ENCODE measurements at places on chromosomes 4 and X.

GRCh38 chr4:53061091-53061850, 199.2 kb downstream of the RASL11B start:
- no peak for DNase-seq

DNA sequence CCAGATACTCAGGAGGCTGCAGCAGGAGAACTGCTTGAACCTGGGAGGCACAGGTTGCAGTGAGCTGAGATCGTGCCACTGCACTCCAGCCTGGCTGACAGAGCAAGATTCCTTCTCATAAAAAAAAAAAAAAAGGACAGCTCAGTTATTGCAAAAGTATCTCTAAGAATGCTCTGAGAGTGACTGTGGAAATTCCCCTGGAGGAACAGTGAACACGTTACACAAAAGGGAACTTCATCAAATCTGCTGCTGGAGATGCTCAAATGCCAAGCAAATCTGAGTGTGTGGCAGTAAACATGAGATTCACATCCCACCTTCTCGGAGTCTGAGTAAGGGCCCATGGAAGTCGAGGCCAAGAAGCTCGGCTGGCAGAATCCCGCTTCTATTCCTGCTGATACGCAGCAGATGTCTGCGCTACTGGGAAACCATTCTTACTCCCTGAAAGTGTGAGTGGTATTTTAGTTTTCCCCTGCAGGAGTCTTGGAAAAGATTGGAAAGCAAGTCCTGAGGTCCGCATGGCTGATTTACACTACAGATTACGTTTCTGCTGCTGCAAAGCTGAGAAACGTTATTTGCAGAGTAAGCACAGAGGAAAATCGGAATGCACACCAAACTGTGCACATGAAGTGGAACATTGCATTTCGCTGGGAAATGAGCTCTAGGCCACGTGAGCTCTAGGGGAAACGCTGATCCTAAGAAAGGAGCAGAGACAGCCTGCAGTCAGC, 162.9 kb downstream of the NSUN7 start:
- DNase-seq = no peak

GRCh38 chr4:159328766-159329165, 225.9 kb downstream of the RAPGEF2 start:
- DNase-seq = no peak

- DNase-seq = no peak
These were observed 8.7 kb upstream of the HPGDS start for GRCh38 chr4:94351319-94351718.

GRCh38 chr4:137946453-137947174, 295.5 kb downstream of the SLC7A11 start:
- DNase-seq = no peak

DNA sequence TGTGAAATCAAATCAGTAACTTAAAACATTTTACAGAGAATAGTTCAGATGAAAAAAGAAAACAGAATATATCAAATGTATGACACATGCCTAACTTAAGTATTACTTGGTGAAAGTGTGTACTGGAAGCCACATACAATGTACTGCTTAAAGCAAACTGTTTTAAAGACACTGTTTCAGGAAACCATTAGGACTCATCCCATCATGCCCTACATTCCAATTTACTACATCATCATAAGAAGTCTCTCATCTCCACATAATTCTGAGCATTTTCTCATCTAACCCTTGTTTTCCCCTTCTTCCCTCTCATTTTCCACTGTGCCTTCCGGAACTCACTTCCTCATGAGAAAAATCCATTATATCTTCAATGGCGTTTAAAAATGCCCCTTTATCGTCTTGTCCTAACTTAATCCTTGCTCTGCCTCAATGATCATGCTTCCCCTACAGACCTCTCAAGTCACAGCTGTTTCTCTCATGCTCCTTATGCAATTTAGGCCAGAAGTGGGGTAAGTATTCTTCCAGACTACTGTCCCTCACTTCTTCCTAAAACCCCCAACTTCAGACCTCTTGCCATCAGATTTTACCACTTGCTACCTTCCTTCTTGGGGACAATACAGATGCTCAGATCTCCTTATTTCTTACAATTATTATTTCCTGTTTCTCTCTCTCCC, 26.8 kb upstream of the FGF5 start:
- DNase-seq = no peak

DNA sequence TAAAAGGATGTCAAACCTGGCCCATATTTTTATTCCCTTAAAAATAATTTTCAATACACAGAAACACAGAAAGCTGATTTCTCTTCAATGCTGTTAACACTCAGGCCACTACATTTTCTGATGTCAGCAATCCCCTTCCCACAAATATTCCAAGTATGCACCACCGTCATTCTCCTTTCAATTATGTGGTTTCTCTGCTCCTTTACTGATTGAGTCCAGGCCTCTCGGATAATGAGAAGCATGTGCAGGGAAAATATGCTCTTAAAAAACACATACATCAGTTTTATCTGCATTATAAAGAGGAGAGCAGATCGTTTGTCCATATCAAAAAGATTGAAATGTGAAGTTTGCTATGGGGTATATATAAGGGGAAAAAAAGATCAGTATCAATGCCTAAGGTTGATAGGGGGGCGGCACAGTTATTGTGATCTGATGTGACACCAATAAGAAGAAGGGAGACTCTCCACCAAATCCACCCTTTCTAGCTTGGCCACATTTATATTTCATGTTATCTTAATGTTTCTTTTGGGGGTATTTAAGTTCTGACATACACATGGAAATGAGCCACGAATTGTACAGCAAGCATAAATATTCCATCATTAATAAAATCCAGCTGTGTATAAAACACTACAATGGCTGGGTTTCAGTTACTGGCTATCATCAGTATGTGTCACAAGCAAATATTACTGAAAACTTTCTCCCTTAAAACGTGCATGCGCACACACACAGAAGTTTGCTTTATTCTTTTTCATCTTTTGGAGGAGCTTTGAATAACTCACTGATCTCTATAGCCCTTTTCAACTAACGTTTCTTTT, 6.4 kb downstream of the AMOT start:
- no peak for DNase-seq

DNA sequence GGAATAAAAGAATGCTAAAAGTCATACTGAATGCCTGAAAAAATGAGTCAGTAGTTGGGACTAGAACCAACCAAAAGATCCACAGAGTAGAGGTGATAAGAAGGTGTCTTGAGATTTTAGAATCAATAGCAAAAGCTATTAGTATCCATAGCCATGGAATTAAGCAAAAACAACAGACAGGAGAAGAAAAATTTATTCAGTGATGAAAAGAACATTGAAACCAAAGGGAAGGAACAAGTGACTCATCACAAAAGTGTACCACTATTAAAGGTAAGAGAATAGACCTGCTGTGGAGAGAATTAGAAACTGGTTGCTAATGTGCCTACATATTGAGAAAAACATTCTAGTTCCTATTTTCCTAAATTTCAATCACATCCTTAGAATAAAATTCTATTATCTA, 182.0 kb upstream of the NEIL3 start:
- no peak for DNase-seq

- no peak for DNase-seq
These were observed 79.9 kb upstream of the MAP3K15 start for GRCh38 chrX:19595043-19595677.

GRCh38 chr4:137961051-137961438, 281.1 kb downstream of the SLC7A11 start:
- no peak for DNase-seq

DNA sequence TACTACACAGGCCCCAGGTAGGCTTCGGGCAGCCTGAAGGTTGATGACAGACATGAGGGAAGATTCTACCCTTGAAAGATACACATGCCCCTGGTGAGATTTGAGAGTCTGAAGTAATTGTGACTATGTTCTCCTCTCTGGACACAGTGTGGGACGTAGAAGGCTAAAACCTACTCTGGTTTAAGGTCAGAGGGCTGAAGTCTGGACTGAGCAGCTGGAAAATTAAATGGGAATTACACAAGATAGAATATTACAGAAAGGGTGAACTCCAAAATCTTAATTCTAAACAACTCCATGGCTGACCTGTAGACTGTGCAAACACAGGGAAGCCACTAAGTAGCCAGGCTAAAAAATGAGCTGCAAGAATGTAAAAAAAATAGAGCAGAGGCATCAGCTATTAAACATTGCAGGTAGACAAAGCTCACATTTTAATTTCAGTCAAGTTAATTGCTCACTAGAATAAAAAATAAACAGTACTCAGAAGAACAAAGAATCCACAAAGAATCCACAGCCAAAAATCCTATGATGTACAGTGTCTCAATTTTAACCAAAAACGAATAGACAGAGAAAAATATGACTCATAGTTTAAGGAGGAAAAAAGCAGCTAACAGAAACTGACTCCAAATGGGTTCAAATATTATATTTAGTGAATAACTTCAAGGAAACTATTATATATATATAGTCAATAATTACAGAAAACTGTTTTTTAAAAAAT, 170.4 kb downstream of the PCDH18 start:
- no peak for DNase-seq

- DNase-seq = no peak
These were observed 8.8 kb upstream of the LRRC66 start for GRCh38 chr4:52028970-52029369.

- no peak for DNase-seq
These were observed 2.6 kb downstream of the CTBP1 start for GRCh38 chr4:1246111-1246881.

DNA sequence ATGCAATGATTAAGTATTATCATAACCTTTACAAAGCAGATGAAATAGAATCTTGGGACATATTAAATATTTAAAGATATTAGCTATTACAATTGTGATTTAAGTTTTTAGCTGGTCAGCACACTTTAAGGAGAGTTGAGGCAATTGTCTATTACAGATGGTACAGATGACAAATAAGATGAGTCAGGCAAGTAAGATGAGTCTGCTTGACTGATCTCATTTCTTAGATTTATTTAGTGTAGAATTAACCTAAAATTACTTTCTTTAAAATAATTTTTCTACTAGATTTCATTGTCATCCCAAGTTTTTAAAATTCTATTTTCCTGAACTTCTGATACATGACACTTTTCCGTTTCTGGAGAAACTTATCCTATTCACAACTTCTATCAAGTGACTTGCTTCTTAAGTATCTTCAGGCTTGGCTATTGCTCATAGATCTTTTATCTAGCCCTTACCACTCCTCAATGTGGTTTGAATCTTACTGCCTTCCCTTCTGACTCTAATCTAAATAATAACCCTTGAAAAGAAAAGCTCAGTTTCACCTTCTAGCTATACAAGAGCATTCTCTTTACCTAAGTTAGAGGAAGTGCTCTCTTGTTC, 32.9 kb downstream of the CXCL1 start:
- no peak for DNase-seq

GRCh38 chrX:153879741-153880439, 6.1 kb downstream of the L1CAM start:
- no peak for DNase-seq

DNA sequence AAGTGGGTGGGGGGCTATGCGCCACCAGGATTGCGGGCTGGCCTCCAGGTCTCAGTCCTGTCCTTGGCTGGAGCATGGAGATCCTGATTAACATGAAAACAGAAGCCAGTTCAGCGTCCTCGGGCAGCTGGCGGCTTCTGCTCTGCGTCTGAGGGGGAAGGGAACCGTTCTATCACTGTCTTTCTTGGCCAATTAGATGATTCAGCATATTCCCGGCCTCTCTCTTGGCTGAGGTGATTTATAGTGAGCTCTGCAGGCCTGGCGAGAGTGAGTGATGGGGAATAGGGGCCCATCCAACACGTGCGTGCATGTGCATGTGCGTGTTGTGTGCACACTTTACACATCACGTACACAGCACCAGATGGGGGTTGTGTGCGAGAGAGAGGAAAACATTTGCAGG, 145.8 kb upstream of the ATP6AP2 start:
- DNase-seq = no peak

DNA sequence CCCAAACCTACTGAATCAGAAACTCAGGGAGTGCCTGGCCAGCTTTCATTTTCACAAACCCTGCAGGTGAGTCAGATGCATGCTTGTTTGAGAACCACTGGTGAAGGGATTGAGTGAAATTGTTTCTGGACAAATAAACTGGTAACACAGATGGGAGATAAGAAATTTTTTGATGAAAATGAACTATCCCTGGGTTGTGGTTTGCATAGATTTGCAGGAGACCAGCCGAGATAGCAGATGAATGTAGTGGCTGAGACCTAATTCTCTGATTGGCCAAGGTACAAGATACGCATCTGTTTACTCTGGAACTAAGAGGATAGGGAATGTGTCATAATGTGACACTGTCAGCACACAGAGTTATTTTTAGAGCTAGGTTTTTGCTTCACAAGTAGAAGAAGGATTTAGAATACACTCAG, 117.8 kb upstream of the NOCT start:
- DNase-seq = no peak

DNA sequence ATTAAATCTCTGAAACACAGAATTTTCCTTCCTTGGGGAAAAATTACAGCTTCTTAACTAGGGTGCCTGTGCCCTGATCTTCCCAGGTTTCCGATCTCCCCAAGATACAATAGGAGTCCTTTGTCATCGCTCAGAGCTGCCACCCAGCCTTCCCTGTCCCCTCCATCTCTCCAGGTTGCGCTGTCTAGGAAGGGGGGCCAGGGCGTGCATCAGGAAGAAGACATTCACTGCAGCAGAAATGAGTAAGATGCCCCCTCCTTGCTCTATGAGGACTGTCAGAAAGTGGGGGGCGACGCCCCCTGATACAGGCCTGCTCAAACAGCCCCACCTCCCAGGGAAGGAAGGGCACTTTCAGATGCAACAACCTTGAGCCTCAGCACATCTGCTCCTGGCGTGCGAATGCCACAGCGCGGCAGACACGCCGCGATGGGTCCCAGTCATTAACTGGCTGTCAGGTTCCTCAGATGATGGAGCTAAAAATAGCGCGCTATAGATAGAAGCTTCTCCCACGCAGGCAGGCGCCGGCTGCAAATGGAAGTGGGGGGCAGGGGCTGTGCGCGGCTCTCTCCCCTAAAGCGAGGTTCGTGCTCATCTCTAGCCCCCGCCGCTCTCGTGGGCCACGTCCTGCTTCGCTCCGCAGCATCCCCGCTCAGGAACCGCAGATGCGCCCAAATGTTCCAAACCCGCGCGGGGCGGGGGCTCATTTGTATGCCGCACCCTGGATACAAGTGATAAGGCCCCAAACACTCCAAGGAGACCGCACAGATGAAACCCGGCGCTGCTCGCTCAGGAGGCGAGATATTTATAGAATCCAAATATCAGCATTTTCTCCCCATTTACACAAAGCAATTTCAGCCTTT, 57.6 kb upstream of the LGI2 start:
- no peak for DNase-seq

DNA sequence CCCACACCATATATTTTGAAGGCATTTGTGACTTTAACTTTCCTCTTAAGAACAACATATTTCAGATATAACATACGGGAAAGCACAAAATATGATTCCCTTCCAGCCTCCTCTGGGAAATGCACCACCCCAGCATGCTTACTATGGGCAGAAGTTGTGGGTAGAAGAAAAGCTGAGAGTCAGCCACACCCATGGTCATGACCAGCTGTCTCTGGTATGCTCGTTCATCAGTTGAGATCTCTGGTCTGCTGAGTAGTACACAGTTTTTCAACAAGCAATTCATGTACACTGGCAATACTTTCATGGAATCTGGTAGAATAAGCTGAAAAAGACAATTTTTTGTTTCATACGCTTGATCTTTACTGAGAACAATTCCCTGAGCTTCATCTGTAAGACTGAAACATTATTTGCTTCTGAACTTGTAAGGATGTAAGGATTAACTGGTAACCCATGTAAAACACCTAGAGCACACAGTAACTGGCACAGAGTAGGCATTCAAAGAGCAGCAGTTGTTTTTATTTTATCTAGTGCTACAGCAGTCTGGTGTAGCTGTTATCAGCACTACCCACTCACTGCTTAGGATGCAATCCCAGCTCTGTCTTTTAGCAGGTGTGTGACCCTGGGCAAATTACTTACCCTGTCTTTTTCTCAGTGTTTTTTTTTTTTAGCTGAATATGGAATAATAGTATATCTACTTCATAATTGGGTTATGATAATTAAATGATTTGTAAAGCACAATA, 47.6 kb downstream of the METTL14 start:
- DNase-seq = no peak

- DNase-seq = no peak
These were observed 5.4 kb downstream of the OCIAD2 start for GRCh38 chr4:48901196-48901595.

Data from T follicular helper cell (primary cell).